GM03348 (cell line): ENCODE measurements at places on chromosomes 4 and X.

GRCh38 chrX:40143987-40144386 is 46.2 kb upstream of the BCOR start:
- no peak for DNase-seq

DNA sequence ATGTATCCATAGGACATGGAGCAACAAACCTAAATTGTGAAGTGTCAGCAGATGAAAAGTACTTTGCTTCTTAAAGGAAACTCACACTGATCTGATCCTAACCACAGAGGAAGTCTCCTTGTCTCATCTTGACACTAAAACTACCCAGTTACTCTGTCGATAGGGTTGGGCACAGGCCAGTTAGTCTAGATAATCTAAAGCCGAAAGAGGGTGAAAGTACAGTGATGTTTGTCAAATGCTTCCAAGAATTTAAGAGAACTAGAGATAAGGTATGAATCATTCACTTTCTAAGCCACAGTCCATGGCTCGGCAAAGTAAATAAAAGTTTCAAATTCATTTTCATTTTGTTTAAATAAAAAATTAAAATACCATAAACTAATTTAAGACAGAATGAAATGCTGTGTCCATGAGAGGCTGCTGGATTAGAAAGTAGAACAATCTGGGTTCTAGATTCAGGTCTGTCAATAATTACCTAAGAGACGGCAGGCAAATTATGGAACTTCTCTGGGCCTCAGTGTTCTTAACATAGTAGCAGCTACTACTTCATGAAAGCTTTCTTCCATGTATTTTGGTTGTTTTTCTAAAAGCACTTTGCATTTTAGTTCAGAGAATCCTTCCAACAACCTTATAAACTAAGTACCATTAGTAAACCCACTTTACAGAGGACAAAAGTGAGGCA is 176.7 kb downstream of the LDB2 start:
- peak; percentile 42 for DNase-seq

DNA sequence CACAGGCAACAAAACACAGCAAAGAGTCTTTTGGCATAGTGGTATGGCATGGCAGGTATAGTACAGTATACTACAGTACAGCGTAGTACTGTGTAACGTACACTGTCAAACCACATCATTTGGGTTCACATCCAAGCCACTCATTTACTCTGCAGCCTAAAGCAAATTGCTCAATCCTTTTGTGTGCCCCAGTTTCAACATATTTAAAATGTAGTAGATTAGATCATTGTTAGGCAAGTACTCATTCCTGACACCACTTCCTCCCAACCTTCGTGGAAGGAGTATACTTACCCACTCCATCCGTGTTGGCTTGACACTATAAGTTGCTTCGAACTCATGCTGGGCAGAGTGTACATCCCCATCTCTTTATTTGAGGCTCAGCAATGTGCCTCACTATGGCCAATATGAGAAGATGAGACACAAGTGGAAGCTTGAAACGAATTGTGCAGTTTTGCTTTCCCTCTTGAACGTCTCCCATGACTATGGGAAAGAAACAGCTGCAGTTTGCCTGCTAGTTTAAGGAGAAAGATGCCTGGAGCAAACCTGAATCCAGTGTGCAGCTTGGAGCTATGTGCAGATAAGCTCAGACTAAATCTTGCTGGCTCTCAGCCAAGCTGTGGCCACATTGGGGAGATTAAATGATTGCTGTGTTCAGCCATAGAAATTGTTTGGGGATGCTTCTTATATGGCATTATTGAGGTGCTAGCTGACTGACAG is 85.7 kb upstream of the TBL1X start:
- DNase-seq: peak; percentile 15

GRCh38 chrX:108126661-108127060 is 35.1 kb downstream of the ATG4A start:
- no peak for DNase-seq

GRCh38 chr4:82562564-82562854 is 721 bp upstream of the TMEM150C start:
- DNase-seq: no peak

DNA sequence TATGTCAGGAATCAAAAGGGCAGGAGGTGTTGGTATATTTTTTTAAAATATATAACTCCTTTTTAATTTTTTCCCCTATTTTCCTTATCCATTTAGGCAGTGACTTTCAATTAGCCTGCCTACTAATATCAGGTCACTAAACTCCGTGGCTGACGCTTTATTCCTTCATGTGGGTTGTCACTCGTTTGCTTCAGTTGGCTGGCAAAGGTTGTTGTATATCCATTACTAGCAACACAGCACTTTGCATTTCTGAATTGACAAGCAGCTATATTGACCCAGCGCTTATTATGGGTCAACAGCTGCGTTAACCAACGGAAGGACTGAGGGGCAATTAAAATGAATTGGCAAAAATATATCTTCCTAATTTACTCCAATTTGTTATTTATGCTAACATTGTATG is 87.7 kb downstream of the ARX start:
- DNase-seq: no peak

- DNase-seq: no peak
These were observed 122.4 kb upstream of the ACSL4 start for GRCh38 chrX:109855501-109855900.

DNA sequence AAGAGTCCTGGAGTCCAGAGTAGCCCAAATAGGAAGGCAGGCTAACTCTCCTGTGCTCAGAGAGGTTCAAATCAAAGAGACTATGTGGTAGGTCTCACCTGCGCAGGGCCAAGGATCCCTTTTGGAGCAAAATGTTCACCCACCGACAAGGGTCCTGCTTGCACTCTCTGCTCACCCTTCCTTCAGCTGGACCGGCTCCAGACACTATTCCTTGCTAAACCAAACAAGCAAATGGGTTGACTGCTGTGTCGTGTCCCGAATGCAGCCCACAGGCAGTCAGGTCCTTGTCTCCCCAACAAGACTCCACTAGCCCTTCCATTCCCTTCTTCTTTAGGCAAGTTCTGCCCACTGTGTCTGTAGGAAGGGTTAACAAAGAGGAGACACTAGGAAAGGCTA is 760 bp downstream of the TRMT2B start:
- no peak for DNase-seq

DNA sequence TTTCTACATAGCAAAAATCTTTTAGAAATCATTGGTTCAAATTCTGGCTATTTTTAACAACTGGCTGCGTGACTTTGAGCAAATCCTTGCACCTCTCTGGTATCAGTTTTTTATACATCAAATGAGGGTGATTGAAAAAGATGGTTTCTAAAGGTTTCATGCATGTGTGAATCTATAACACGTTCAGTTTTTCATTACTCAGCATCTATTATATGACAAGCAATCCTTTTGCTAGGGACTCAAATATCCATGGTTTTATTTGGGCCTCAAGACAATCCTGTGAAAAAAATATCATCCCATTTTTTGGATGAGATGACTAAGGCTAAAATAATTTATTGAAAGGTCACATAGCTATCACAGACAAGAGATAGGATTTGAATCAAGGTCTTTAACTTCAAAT is 884 bp downstream of the HEPH start:
- DNase-seq: no peak

DNA sequence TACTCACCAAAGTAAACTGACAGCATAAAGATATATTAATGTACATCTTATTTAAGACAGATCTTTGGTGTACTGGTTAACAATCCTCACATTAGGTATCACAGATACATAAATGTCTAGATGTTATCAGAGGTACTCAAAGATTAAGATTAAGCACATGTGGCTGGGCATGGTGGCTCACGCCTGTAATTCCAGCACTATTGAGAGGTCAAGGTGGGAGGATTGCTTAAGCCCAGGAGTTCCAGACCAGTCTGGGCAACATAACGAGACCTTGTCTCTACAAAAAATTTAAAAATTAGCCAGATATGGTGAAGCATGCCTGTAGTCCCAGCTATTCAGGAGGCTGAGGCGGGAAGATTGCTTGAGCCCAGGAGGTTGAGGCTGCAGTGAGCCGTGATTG is 145.7 kb upstream of the SH3RF1 start:
- DNase-seq: no peak

GRCh38 chr4:181121733-181122132 is 1121.5 kb upstream of the TENM3 start:
- no peak for DNase-seq
